HEK293T (cell line): ENCODE measurements at places on chromosomes 11 and 22.

DNA sequence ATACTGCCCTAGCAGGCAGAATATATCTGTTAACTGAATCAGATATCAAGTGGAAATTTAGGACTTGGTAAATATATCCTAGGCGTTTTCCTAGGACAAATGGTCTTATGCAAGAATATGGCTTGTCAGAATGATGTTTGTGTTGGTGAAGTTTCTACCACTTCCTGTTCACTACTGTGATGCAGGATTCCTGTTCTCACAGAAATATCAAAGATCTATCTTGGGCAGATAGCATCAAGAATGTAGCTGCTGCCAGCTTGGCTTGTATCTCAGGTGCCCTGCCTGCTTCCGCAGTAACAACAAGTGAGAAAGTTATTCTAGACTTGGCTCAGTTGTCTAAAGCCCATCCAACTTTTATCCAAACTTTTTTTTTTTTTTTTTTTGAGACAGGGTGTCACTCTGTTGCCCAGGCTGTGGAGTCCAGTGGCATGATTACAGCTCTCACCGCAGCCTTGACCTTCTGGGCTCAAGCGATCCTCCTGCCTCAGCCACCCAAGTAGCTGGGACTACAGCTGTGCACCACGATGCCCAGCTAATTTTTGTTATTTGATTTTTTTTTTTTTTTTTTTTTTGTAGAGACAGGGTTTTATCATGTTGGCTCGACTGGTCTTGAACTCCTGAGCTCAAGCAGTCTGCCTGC is 61.3 kb downstream of the PPME1 start:
- no peak for DNase-seq

GRCh38 chr11:69352166-69352565 is 58.2 kb downstream of the MYEOV start:
- no peak for DNase-seq

DNA sequence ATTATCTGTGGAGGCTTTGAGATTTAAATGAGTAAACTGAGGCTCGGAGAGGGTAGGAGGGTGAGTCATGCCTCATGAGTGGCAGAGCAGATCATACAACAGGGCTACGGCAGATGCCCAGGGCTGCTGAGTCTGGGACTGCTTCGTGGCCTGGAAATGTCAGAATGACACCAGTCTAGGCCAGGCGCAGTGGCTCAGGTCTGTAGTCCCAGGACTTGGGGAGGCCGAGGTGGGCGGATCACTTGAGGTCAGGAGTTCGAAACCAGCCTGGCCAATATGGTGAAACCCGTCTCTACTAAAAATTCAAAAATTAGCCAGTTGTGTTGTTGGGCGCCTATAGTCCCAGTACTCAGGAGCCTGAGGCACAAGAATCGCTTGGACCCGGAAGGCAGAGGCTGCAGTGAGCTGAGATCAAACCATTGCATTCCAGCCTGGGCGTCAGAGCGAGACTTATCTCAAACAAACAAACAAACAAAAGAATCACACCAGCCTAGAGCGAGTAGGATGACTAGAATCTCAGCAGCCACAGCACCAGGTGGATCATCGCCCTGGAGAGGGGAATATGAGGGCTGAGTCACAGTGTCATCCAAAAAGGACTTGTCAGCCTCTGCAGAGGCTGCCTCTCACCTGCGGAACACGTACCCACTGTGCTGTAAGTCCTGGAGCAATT is 48.6 kb upstream of the ADA2 start:
- no peak for DNase-seq

DNA sequence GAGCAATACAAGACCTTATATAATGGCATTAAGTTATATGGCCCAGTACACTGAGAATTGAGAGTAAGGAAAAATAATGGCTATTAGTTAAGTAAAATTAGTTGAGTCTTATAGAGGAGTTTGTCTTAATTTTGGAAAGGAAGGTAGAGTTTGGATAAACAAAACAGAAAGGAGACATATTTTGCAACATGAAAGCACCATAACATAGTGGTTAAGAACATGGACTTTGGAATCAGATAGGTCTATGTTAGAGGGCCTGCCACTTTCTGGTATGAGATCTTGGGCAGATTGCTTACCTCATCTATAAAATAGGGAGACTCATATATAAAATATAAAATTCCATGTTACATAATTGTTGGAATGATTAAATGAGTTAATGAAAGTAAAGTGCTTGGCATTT is 68.9 kb downstream of the CSTPP1 start:
- DNase-seq: no peak

DNA sequence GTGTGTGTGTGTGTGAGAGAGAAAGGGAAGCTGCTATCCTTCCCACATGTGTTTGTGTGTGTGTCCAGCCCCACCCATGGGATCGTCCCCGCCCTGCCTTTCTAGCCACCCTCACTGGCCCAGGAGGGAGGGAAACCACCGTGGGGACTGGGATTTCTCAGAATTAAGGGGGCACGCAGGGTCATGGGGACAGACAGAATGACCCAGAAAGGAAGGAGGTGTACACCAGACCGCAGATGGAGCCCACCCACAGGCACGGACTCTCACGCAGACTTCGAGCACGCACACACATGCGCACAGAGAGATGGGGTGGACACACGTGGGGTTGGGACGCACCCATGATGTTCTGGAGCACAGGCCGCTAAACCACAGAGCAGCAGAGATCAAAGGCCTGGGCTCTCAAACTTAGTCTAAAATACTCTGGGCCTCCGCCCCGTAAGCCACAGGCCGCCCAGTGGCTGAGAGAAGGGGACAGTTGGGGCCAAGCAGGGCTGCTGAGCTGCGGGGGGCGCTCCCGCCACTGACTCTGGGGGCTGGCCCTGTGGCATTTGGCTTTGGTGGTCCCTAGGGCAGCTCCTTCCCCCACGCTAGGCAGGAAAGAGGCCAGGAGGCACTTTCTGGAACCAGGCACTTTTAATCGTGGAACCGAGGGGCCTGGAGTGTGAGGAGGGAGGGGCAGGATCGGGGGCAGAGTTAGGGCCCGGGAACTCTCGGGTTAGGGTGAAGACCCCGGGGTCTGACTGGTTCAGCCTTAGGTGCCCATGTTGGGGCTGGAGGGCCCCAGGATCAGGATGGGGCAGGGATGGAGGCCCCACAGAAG is 1.5 kb downstream of the IFITM5 start:
- DNase-seq: no peak
